Breast epithelium (tissue), 4 donors: ENCODE measurements at places on chromosomes 6 and 20. TPM values are rescaled to one million over a fixed set of nuclear protein-coding genes. Genes with fewer than 3 reads are reported as not detected.

- H3K27me3 ChIP-seq: no peaks in the 10 kb centered on the region
- H3K4me3 ChIP-seq: no peak overlapping the region
- H3K36me3 ChIP-seq: no peaks in the 10 kb centered on the region
Observed at GRCh38 chr6:25670208-25670607, 18.2 kb downstream of the SCGN start.

DNA sequence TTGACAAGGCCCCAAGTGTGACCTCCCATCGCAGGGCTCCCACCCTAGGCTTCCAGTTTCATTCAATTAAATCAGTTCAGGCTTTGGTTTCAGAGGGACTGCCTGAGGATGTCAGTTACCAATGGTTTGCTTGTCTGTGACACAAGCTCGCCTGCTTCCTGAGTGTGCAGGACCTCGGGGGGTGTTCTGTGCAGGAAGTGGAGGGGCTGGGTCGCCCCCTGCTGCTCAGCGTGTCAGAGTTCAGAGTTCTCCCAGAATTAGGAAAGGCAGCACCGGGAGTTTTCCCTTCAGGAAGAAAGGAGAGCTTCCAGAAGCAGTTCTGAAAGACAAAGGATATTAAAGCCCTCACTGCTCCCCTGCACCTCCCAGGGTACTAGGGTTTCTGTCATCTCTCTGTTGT, 50.8 kb upstream of the TGM3 start:
- peaks cover 9% of the 10 kb centered on the region for H3K27me3 ChIP-seq
- no peaks in the 10 kb centered on the region for H3K4me1 ChIP-seq
- DNase-seq: no peak
- no peaks in the 10 kb centered on the region for H3K36me3 ChIP-seq

DNA sequence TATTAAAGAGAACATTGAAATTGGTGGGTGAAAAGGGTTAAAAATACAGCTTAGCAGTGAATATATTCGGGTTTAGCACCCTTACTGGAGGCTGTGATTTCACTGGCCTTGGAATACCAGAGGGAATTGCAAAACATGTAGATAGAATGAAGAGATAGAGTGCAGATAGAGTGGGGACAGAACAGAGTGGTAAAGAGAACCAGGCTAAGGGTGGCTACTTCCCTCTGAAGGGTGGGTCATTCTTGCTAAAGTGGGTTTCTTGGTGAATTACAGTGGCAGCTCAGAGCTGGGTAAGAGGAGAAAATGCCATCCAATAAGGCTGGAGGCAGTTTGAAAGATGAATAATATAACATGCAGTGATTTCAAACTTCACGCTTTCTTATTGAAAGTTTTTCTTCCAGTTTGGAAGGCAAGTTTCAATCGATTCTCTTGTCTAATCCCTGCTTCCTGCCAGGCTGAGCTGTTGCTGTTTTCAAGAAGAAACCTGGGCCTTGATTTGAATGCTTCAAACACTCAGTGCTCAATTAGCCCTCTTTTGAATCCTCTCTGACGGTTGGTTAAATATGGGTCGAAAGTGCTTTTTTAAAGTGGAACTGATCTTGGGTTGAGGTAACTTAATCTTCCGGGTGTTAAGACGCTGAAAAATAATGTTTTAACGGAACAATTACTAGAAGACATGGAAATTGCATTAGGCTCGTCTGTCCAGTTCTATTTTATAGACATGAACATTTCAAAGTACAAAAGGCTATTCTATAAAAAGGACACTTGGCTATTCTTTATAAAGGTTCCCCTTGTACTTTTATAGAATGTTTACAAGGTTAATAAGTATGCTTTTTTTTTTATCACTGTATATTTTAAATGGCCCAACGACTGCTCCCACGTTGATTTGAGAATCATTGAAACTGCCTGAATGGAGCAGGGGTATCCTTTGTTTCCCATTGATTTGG, 203.3 kb downstream of the BCAS1 start:
- peak overlapping the region; percentile 89 for H3K27ac ChIP-seq
- no peak overlapping the region for H3K4me3 ChIP-seq
- no peak for DNase-seq
- peaks cover 15% of the 10 kb centered on the region for H3K4me1 ChIP-seq
- H3K36me3 ChIP-seq: no peaks in the 10 kb centered on the region

- no peak for DNase-seq
- no peaks in the 10 kb centered on the region for H3K36me3 ChIP-seq
- no peak overlapping the region for H3K27ac ChIP-seq
- no peaks in the 10 kb centered on the region for H3K4me1 ChIP-seq
- H3K4me3 ChIP-seq: no peak overlapping the region
- no peaks in the 10 kb centered on the region for H3K27me3 ChIP-seq
Observed at GRCh38 chr20:51237278-51237677, 214.4 kb upstream of the KCNG1 start.

DNA sequence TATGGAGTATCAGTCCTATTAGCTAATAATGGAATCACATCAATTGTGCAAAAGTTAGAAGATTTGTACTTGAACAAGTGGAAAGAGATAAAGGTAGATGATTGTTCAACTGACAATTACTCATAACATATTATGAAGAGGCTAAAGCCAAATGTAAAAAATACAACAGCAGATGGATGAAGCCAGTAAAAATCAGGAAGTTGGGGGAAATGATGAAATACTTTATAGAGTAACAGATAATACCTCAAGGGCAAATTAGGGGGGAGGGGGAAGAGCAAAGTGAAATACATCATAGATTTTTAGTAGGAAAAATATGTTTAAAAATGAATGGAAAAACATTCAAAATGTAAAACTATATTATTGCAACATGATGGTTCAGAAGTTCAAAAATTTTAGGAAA, 114.0 kb downstream of the PDSS2 start:
- H3K36me3 ChIP-seq: no peaks in the 10 kb centered on the region
- no peak overlapping the region for H3K27ac ChIP-seq
- no peaks in the 10 kb centered on the region for H3K4me1 ChIP-seq

DNA sequence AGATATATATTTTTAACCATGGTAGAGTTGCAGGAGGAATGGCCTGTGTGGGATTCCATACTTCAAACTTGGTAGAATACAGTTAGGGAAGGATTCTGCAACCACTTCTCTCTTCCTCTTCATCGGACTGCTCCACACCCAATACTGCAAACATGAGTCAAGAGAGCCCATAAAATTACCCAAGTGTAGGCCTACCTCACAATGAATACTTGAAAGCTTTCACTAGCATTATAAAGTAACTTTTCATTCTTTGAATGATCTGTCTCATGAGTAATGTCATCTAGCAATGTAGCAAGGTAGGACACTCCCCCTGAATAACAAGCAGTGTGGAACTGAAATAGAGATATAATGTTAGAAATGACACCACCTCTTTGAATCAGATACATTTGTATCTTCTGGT, 79.4 kb downstream of the FOXC1 start:
- no peak overlapping the region for H3K27ac ChIP-seq
- H3K27me3 ChIP-seq: no peaks in the 10 kb centered on the region
- no peaks in the 10 kb centered on the region for H3K4me1 ChIP-seq
- H3K36me3 ChIP-seq: no peaks in the 10 kb centered on the region

GRCh38 chr6:53440336-53440945, 91.7 kb upstream of the ELOVL5 start:
- no peak overlapping the region for H3K4me3 ChIP-seq
- H3K27ac ChIP-seq: peak overlapping the region; percentile 73
- peaks cover 14% of the 10 kb centered on the region for H3K4me1 ChIP-seq
- no peak for DNase-seq
- H3K36me3 ChIP-seq: no peaks in the 10 kb centered on the region

DNA sequence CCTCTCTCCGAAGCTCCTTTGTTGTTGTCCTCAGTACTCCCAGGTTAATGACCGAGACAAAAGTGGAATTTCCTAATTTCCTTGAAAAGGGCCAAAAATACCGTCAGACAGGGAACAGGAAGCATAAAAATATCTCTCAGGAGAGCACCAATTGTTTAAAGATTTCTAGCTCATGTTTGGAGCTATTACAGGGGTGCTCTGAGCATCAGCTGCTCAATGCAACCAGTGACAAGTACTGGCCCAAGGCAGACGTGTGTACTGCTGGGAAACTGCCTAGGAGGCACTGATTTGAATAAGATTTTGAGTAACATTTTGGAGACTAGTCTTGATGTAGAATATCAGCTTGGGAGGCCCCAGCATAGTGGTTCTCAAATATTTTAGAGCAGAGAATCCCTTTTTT, 17.3 kb downstream of the LAMA4 start:
- DNase-seq: no peak
- H3K36me3 ChIP-seq: no peaks in the 10 kb centered on the region
- peak overlapping the region; percentile 21 for H3K27ac ChIP-seq
- no peaks in the 10 kb centered on the region for H3K4me1 ChIP-seq
- H3K27me3 ChIP-seq: no peaks in the 10 kb centered on the region
- no peak overlapping the region for H3K4me3 ChIP-seq

GRCh38 chr6:11193434-11193833, 39.0 kb downstream of the NEDD9 start:
- no peaks in the 10 kb centered on the region for H3K27me3 ChIP-seq
- no peaks in the 10 kb centered on the region for H3K36me3 ChIP-seq
- no peak overlapping the region for H3K4me3 ChIP-seq
- no peak for DNase-seq
- no peak overlapping the region for H3K27ac ChIP-seq

DNA sequence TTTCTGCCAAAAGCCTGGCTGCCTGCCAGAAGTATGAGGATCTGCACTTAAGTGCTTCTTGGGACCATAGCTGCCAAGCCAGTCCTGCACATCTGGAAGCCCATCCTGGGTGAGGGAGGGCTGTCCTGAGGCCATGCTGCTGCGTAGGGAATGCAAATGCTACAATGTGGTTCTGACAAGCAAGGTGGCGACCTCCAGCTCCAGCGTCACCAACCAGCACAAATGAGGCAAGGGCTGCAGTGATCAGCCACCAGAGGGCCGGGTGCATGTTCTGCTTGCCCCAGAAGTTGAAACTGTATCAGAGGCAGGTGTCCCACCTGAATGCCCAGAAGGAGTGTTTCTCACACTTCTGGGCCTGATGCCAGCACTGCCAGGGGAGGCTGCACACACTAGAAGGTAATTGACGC, 99.1 kb upstream of the KCNQ5 start:
- H3K36me3 ChIP-seq: no peaks in the 10 kb centered on the region
- no peak overlapping the region for H3K27ac ChIP-seq
- no peak overlapping the region for H3K4me3 ChIP-seq
- H3K27me3 ChIP-seq: no peaks in the 10 kb centered on the region

DNA sequence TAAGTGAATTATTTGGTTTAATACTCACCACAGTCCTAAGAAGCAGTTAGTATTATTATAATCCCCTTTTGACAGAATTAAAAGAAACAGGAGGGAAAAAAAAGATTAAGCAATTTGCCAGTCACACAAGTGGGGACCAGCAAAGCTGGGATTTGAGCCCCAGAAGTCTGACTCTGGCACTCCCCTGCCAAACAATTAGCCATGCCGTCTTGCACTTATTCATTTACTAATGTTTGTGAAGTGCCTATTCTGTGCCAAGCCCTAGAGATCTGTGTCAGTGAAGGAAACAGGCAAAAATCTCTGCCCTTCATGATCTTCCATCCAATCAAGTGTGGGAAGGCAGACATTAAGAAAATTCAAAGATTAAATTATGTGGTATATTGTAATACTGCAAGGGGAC, 126.0 kb upstream of the TOP1 start:
- H3K27ac ChIP-seq: no peak overlapping the region
- no peaks in the 10 kb centered on the region for H3K36me3 ChIP-seq
- H3K27me3 ChIP-seq: no peaks in the 10 kb centered on the region
- no peak overlapping the region for H3K4me3 ChIP-seq
- no peaks in the 10 kb centered on the region for H3K4me1 ChIP-seq
- no peak for DNase-seq

GRCh38 chr6:159833556-159833955, 33.5 kb downstream of the PNLDC1 start:
- no peak for DNase-seq
- peaks cover 2% of the 10 kb centered on the region for H3K27me3 ChIP-seq
- no peaks in the 10 kb centered on the region for H3K36me3 ChIP-seq
- H3K27ac ChIP-seq: no peak overlapping the region

DNA sequence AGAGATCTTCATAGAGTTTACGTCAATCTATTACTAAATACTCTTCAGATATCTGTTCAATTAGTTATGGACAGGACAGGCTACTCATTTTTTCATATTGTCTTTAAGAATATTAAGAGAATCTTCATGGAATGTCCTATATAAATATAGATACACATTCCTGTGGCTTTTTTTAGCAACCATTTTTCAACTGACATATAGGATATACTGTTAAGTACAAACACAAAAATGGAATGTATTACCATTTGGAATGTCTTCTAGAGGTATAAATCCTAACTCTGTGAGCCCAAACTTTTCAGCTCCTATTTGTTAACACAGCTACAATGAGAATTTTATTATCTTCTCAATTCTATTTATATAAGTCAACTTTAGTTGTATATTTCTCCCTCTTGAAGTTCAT, 239.6 kb upstream of the DEFB112 start:
- H3K4me1 ChIP-seq: no peaks in the 10 kb centered on the region
- H3K27me3 ChIP-seq: no peaks in the 10 kb centered on the region
- no peak overlapping the region for H3K4me3 ChIP-seq
- no peak overlapping the region for H3K27ac ChIP-seq
- DNase-seq: no peak
- H3K36me3 ChIP-seq: no peaks in the 10 kb centered on the region

- H3K27ac ChIP-seq: no peak overlapping the region
- no peak overlapping the region for H3K4me3 ChIP-seq
- DNase-seq: no peak
- H3K36me3 ChIP-seq: no peaks in the 10 kb centered on the region
- H3K27me3 ChIP-seq: no peaks in the 10 kb centered on the region
- H3K4me1 ChIP-seq: no peaks in the 10 kb centered on the region
Observed at GRCh38 chr6:107272246-107272645, 156.9 kb upstream of the BEND3 start.

- no peak overlapping the region for H3K27ac ChIP-seq
- no peaks in the 10 kb centered on the region for H3K36me3 ChIP-seq
- H3K4me3 ChIP-seq: no peak overlapping the region
- no peaks in the 10 kb centered on the region for H3K27me3 ChIP-seq
- DNase-seq: no peak
Observed at GRCh38 chr20:2125474-2126112, 24.0 kb downstream of the STK35 start.

- H3K36me3 ChIP-seq: no peaks in the 10 kb centered on the region
- DNase-seq: no peak
Observed at GRCh38 chr6:138833816-138834539, 38.1 kb downstream of the ECT2L start.

DNA sequence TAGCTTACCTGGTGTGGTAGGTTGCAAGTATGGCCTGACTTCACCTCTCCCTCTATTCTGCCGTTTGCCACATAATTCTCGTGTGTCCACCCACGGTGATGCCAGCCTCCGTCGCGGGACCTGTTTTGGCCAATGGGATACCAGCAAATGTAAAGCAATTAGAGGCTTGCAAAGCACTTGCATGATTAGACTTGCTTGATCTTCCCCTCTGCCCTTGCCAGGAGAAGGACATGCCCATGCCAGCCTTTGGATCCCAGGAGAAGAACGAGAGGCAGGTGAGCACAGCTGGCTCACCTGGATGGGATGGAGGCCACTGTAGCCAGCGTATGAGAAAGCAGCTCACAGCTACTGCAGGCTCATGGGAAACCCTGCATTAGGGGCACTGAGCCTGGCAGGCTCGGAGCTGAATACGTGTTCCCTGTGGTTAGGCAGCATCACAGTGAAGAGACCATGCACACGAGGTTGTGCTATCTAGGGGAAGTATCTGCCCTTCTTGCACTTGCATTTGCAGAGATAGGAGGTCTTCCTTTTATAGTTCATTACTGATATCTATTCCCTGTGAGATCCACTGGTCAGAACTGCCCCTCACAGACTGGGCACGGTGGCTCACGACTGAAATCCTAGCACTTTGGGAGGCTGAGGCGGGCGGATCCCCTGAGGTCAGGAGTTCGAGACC, 62.4 kb downstream of the TMEM242 start:
- no peaks in the 10 kb centered on the region for H3K27me3 ChIP-seq
- DNase-seq: no peak
- H3K4me3 ChIP-seq: no peak overlapping the region
- H3K4me1 ChIP-seq: no peaks in the 10 kb centered on the region
- no peaks in the 10 kb centered on the region for H3K36me3 ChIP-seq

Gene PEDS1
- total RNA-seq: 12.9 TPM

Gene GNMT
- total RNA-seq: 0.32 TPM

Gene ADGRG6
- total RNA-seq: 29.6 TPM

Gene ELOVL4
- 0.64 TPM for total RNA-seq

Gene BPIFB4
- total RNA-seq: not detected

Gene C20orf141
- total RNA-seq: not detected
